ENCODE measurements at places on chromosomes 4 and X.

GRCh38 chrX:19595043-19595677 is 79.9 kb upstream of the MAP3K15 start:
- H3K27me3 ChIP-seq: no peaks in the 10 kb centered on the region
- no peaks in the 10 kb centered on the region for H3K4me1 ChIP-seq
- H3K4me3 ChIP-seq: no peak overlapping the region
- no peak for DNase-seq
- H3K27ac ChIP-seq: no peak overlapping the region

DNA sequence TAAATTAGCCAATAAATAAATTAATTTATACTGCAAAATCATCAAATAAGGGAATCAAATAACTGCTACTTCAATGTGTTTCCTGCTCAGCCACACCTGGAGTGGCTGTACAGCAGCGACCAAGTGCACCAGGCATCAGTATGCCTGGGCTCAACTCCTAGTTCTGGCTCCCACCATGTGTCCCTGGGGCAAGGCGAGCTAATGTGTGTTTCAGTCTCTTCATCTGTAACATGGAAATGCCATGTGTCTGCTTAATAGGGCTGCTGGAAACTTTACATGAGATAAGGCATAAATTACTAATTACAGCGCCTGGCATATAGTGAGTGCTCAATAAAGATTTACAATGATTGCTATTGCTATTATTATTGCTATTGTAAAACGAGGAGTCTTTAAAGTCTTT is 109.1 kb upstream of the PDLIM3 start:
- H3K27me3 ChIP-seq: no peaks in the 10 kb centered on the region
- no peaks in the 10 kb centered on the region for H3K4me1 ChIP-seq
- no peak overlapping the region for H3K27ac ChIP-seq
- no peaks in the 10 kb centered on the region for H3K36me3 ChIP-seq

- H3K4me3 ChIP-seq: no peak overlapping the region
- no peaks in the 10 kb centered on the region for H3K27me3 ChIP-seq
- no peaks in the 10 kb centered on the region for H3K36me3 ChIP-seq
These were observed 517.4 kb downstream of the RPA4 start for GRCh38 chrX:97401154-97401553.

DNA sequence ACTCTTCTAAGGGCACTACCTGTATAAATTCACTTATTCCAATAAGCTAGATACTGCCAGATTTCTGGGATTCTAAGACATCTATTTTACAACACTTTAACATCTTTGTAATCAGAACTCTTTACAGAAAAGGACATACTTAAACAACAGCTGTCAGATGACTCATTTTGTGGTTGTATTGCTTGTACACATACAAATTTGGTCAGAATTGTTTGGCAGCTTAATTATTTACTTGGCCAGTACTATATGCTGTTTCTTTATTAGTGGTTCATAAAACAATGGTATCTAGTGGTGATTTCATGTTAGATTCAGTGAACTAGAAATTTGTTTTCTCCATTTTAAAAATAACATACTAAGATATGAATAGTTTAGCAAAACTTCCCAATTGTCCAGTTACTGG is 27.2 kb downstream of the PALLD start:
- no peaks in the 10 kb centered on the region for H3K4me1 ChIP-seq
- DNase-seq: no peak
- no peaks in the 10 kb centered on the region for H3K36me3 ChIP-seq
- H3K27ac ChIP-seq: no peak overlapping the region
- no peaks in the 10 kb centered on the region for H3K27me3 ChIP-seq
- no peak overlapping the region for H3K4me3 ChIP-seq

DNA sequence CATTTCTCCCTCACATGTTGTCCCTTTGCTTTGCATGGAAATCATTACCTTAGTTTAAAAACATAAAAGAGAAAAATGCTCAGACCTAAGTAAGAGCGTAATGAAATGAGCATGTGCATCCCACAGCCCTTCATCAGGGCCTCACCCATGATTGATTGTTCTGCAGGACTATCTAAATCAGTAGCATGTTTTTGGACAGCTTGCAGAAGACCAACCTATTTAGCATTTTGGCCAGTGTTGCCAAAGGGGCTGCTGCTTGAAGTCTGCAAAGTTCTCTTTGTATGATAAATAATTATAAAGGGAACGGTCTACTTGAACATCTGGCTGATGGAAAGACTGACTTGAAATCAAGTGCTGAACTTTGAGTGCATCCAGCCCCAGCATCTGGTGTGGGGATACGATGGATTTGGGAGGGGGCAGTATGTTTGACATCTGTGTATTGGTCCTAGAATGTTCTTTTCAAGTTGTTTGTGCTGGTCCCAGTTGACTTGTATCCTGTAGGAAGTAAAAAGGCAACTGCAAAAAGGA is 76.1 kb upstream of the LIMCH1 start:
- no peak overlapping the region for H3K4me3 ChIP-seq
- no peak for DNase-seq
- no peaks in the 10 kb centered on the region for H3K36me3 ChIP-seq
- no peak overlapping the region for H3K27ac ChIP-seq
- H3K27me3 ChIP-seq: no peaks in the 10 kb centered on the region

GRCh38 chr4:86837691-86838503 is 11.3 kb downstream of the SLC10A6 start:
- no peaks in the 10 kb centered on the region for H3K36me3 ChIP-seq
- no peaks in the 10 kb centered on the region for H3K4me1 ChIP-seq
- no peaks in the 10 kb centered on the region for H3K27me3 ChIP-seq
- H3K27ac ChIP-seq: no peak overlapping the region
- no peak overlapping the region for H3K4me3 ChIP-seq
- no peak for DNase-seq

DNA sequence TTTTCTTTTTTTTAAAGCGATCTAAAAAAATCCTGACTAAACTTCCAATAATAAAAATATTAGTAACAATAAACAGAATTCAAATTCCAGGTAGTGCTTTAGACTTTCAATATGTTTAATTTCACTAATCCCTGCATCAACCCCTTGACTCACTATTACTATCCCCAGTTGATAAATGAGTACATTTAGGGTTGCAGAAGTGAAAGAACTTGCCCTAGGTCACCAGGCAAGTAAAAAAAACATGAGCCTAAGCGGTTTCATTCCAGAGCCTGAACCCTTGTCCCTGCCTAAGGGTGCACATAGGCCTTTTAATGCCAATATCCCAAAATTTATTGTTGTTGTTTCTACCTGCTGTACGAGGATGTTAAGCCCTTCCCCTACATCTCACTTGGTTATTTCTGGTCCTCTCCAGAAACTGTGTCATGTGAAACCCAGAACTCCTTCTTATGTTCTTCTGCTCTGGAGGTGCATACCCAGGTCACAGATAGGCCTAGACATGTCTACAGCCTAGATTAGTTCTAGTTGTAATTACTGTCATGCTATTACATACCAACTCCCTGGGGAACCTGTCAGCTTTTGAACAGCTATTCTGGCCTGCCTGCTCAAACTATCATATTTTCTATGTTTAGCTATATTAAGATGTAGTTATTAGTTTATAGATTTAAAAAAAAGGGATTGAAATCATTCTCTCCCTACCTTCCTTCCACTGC is 244.5 kb upstream of the PITX2 start:
- H3K27ac ChIP-seq: no peak overlapping the region
- H3K36me3 ChIP-seq: no peaks in the 10 kb centered on the region
- no peaks in the 10 kb centered on the region for H3K4me1 ChIP-seq
- DNase-seq: no peak
- H3K4me3 ChIP-seq: no peak overlapping the region

- no peak overlapping the region for H3K27ac ChIP-seq
- H3K27me3 ChIP-seq: no peaks in the 10 kb centered on the region
- H3K36me3 ChIP-seq: no peaks in the 10 kb centered on the region
- no peak for DNase-seq
These were observed 72.8 kb downstream of the DHX15 start for GRCh38 chr4:24511371-24512063.

GRCh38 chrX:16308773-16309172 is 141.5 kb downstream of the MAGEB17 start:
- no peak overlapping the region for H3K27ac ChIP-seq
- H3K36me3 ChIP-seq: no peaks in the 10 kb centered on the region
- DNase-seq: no peak
- no peak overlapping the region for H3K4me3 ChIP-seq
- H3K4me1 ChIP-seq: no peaks in the 10 kb centered on the region
- H3K27me3 ChIP-seq: no peaks in the 10 kb centered on the region

- no peaks in the 10 kb centered on the region for H3K27me3 ChIP-seq
- H3K36me3 ChIP-seq: no peaks in the 10 kb centered on the region
- no peak overlapping the region for H3K27ac ChIP-seq
- H3K4me3 ChIP-seq: no peak overlapping the region
- no peaks in the 10 kb centered on the region for H3K4me1 ChIP-seq
- DNase-seq: no peak
These were observed 66.6 kb upstream of the HS3ST1 start for GRCh38 chr4:11495291-11495690.

DNA sequence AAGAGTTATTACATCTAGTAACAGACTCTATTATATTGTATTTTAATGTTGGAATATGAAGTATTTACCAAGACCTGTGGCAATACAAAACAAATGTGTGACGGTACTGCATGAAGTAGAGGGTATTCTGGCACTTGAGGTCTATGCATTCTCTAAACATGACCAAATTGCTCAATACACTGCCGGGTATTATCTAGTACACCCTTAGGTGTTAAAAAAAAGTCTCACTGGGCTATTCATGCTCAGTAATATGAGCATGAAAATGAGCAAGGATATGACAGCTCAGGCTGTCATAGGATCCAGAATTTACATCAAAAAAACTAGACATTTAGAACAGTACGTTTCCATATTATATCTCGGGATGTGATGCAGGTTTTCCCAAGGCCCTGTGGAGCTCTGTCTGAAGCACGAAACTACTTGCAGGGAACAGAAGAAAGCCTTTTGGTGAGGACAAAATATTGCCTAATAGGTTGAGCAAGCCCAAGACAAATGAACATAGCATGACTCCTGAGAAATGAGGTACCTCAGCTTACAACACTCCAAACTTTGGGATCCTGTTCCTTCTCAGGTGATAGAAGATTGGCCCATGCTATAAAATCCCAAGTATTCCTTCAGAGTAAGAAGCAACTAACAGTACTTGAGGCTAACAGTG is 74.1 kb upstream of the MAOA start:
- no peak overlapping the region for H3K27ac ChIP-seq
- H3K36me3 ChIP-seq: no peaks in the 10 kb centered on the region
- no peaks in the 10 kb centered on the region for H3K4me1 ChIP-seq
- H3K4me3 ChIP-seq: no peak overlapping the region
- no peaks in the 10 kb centered on the region for H3K27me3 ChIP-seq

DNA sequence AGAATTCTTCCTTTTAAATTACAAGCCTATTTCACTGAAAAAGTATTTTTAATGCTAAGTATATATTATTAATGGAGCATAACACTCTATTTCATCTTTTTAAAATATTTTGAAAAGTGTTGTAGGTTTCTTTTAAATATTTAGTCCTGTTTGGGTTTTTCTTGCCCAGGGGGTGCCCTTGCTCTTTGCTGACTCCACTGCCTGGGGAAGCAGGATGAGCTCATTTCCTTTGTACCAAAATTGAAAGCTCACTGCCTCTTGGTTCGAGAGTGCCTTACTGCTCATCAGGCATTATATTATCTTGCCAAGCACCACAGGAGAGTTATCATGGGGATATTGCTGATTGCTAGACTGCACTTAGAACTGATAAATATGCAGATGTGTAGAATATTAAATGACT is 819.2 kb downstream of the PCDH18 start:
- no peak overlapping the region for H3K4me3 ChIP-seq
- no peaks in the 10 kb centered on the region for H3K27me3 ChIP-seq
- no peaks in the 10 kb centered on the region for H3K36me3 ChIP-seq
- DNase-seq: no peak
- no peak overlapping the region for H3K27ac ChIP-seq

DNA sequence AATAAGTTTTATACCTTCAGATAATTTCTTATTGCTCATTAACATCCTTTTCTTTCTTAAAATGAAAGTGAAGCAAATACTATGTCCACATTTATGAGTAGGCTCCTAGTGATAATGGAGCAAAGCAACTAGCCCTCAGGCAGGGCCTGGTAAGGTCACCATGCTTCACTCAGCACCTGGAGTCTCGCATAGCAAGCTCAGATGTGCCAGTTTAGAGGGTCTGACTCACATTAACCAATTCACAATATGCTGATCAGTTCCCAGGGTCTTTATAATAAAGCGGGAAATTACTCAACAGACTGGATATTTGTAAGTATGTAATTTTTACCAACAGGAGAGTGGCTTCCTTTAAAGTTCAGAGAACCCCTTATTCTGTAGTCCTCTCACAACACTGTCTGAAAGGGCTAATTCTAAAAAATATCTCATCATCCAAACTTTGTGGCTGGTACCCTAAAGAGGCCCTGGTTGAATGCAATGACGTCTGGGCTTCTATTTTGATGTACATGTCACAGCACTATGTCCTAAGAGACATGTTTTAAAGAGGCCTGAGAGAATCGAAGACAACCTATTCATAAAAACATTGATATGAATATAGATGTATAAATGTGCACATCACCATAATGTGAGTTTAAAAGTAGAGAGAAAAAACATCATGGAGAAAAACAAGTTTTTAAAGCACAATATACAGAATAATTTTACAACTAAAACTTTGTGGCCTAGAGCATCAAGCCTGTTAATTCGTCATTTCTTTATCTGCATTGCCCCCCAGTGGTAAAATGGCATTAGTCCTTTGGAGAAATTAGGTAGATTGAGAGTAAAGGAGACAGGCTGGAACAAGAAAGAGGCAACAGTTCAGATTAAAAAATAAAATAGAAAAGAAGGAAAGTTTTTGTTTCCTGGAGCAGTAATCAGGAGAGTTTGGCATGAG is 44.3 kb downstream of the IL21 start:
- no peaks in the 10 kb centered on the region for H3K36me3 ChIP-seq
- no peak overlapping the region for H3K27ac ChIP-seq
- DNase-seq: no peak
- no peak overlapping the region for H3K4me3 ChIP-seq
- H3K27me3 ChIP-seq: no peaks in the 10 kb centered on the region
- H3K4me1 ChIP-seq: no peaks in the 10 kb centered on the region

DNA sequence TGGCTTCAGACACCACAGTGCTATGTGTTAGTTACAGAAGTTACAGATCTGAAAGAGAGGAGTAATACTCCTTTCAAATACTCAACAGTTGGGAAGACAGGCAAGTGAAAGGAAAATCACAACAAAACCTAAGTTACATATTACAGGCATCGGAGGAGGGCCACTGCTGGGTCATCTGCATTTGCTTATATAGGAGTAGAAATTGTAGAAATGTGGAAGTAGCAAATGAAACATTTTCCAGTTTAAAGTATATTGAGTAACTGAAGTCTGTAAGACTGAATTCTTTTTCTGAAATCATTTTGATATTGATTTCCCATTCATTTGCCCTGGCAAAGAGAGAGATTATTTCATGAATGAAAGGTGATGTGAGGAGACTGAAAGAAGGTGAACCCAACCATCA is 201.7 kb downstream of the SPRY1 start:
- H3K27ac ChIP-seq: peak overlapping the region; percentile 79
- H3K4me3 ChIP-seq: no peak overlapping the region
- H3K36me3 ChIP-seq: no peaks in the 10 kb centered on the region
- no peaks in the 10 kb centered on the region for H3K27me3 ChIP-seq

Data from small intestine (tissue), 16 donors.